ENCODE measurements at places on chromosomes 5 and 9.

GRCh38 chr5:9731159-9731558, 101.0 kb upstream of the TAS2R1 start:
- DNase-seq = no peak

DNA sequence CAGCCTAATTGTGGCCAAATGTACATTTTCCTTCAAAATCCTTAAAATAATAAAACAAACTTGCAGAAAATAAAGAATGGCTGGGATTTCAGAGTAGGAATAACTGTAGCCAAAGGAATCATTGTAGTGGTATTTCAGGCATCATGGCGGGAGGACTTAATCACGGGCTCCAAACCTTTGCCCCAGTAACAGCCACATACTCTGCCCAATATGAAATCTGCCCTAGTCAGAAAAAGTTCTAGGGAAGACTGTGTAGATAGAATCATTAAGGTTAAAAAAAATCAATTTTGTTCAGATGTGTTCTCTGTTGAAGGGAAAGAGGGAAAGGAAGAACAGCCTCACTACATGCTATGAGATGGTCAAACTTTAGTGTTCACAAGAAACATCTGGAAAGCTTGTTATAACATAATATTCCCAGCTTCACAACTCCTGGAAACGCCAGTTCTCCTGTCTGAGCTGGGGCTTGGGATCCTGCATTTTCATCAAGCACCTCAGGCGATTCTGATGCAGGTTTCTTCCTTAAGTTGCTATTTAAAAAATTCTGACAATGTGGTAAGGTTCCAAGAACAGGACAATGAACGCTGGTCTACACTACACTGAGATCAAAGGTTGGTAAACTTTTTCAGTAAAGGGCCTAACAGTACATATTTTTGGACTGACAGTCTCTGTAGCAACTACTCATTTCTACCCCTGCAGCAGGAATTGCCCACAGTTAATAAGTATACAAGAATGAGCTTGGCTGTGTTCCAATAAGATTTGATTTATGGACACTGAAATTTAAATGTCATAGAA, 87.9 kb downstream of the CEMIP2 start:
- no peak for DNase-seq

GRCh38 chr9:136314944-136315343, 11.1 kb upstream of the CCDC187 start:
- no peak for DNase-seq

DNA sequence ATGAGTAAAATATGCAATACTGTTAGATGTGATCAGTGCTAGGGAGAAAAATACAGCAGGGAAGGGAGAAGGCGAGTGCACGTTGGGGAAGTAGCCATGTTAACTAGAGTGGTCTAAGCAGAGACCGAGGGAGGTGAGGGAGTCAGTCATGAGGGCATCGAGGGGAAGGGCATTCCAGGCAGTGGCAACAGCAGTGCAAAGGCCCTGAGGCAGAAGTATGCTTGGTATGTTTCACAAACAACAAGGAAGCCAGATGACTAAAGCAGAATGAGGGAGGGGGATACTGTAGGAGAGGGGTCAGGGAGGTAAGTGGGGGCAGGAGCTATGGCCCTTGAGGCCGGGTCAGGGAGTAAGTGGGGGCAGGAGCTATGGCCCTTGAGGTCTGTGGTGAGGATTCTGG, 123.3 kb upstream of the BOD1 start:
- no peak for DNase-seq

DNA sequence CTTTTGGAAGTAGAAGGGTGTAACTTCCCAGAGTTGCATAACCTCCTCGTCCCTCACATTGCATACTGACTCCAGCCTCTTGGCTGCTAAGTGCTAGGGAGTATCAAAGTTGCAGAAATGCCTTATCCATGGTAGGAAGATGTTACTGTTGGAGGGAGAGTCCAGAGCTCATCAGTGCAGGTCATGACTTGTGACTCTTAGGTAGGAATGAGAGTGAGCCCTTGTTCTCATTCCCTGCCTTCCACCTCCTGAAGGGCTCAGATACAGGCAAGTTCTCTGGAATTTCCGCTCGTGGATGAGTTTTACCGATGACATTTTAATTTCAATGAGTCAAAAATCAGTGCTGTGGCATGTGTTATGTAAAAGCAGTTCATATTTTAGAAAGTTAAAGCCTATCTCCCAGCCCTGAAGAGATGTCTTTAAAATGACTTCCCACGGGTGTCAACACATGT, 17.0 kb downstream of the IRX1 start:
- no peak for DNase-seq

DNA sequence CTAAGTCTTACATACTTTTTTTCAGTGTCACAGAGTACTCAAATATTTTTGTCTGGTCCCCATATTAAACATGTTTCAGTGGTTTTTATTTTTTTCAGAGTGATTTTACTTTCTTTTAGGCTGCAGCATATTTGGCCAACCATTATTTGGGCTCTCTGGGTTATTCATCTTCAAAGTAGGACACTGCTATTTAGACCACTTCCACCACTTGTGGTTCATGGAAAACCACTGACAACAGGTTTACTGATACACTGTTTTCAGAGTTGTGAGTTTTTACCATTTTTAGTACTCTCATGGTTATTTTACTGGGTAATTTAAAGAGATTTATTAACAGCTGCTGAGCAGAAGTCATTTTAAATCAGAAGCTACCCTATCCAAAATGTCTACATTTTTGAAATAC, 437.6 kb downstream of the KIAA0825 start:
- no peak for DNase-seq

DNA sequence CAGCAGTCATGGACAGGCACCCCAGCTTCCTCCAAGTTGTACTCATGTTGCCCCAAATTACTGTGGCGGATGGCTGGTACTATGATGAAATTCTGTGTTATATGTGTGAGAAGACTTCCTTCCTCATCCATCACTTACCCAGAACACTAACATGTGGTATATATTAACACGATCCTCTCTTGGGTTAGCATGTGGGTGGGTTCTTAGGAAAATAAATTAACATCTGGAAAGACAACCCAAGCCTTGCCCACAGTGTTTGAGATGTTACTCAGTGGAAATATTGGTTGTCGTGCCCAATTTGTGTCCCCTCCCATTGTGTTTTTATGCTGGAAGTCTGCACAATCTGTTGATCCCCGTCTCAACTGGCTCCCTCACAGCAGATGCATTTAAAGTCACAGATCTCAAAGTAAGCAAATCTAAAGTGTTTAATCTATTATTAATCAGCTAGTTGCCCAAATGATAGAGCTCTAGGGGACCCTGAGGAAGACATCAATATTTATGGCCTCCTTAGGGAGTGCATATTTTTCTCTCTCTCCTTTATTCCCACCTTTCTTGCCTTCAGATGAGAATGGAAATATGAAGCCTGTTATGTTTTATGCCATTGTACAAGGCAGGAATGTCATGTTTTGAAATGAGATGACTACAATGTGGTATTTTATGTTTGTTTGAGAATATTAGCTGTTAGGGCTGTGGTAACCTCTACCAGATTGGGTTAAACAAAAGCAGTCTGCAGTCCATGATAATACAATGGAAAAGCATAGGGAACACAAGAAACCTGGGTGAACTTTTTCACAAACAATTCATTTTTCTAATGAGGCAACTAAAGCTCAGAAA, 93.9 kb downstream of the GRIA1 start:
- no peak for DNase-seq

- no peak for DNase-seq
Observed at GRCh38 chr5:76386360-76386759, 16.7 kb upstream of the IQGAP2 start.

DNA sequence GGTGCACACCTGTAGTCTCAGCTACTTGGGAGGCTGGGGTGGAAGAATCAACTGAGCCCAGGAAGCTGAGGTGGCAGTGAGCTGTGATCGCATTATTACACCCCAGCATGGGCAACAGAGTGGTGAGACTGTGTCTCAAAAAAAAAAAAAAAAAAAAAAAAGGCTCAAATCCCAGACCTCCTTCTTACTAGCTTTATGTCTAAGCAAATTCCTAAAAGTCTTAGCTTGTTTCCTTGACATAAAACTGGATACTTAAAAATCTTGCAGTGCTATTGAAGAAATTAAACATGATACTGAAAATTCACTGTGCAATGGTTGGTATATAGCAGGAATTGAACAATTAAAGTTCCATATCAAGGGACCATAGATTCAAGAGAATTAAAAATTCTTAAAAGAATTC, 45.0 kb downstream of the PCDHGC5 start:
- no peak for DNase-seq

DNA sequence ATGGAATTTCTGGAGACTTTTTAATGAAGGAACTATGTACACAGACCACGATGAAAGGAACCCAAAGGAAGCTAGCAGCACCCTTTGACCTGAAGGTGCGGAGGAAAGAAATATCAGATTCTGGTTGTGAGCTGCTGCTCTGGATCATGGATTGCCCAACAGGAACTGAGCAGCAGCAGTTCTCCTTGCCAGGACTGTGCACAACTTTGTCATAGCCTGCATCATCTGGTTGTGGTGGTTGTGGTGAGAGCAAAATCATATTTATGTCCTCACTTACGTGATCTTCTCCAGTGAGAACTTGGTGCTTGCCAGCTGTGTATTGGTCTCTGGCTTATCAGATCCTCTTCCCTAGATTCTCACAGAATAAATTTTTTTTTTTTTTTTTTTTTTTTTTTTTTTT, 70.7 kb upstream of the LPAR1 start:
- no peak for DNase-seq

DNA sequence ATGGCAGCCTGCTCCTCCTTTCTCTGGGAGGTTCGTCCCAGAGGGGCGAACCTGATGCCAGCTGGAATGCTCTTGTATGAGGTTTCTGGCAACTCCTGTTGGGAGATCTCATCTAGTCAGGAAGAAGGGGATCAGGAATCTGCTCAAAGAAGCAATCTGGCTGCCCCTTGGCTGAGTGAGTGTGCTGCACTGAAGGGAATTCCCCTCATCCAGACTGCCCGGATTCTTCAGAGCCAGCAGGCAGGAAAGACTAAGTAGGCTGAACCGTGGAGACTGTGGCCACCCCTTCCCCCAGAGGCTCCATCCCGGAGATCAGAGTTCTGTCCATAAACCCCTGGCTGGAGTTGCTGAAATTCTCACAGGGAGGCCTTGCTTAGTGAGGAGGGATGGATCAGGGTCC, 476.0 kb downstream of the CSNK1G3 start:
- DNase-seq = no peak

- no peak for DNase-seq
Observed at GRCh38 chr5:98700730-98701129, 72.7 kb upstream of the RGMB start.

GRCh38 chr9:108087781-108088180, 598.2 kb upstream of the KLF4 start:
- no peak for DNase-seq

DNA sequence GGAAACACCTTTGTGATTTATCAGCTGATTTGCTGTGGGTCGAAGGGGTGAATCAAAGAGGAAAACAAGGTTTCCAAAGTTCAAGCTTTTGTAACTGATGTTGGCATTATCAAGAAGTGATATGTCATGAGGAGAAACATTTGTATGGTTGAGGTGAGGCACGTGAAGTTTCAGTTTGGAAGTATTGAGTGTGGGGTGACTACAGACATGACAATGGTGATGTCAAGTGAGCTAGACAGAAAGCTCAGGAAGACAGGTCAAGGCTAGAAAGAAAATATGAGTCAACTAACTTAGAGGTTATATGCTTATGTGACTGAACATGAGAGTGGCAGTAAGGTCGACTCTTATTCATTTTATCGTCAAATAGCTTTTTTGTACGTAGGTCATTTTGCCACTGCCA, 99.1 kb downstream of the RAB3C start:
- no peak for DNase-seq

All from left forelimb (tissue), 1 donor.